ENCODE measurements at places on chromosomes 6 and 20.

DNA sequence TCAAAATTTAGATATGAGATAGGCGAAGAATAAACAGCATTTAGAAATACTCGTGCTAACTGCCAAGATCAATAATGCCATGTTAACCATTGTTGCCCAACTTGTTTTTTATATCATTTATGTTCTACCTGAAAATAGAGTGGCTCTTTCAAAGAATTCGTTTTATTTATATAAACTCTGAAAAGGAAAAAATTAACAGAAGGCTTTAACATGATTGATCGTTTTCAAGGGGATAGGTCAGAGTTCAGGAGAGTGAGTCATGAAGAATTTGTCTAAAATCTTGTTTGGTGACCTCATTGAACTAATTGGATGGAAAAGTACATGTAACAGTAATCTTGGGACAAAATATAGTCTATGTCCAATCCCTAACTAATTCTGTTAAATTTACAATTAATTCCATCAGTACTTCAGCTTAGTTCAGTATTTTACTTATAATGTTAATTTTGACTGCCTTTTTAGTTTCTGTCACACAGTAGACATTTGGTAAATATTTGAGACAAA is 11.1 kb upstream of the ELOVL2 start:
- DNase-seq = no peak

GRCh38 chr20:25324412-25324811 is 66.2 kb downstream of the ABHD12 start:
- no peak for DNase-seq

- no peak for DNase-seq
These were observed 19.8 kb downstream of the LAMA4 start for GRCh38 chr6:112234601-112235000.

DNA sequence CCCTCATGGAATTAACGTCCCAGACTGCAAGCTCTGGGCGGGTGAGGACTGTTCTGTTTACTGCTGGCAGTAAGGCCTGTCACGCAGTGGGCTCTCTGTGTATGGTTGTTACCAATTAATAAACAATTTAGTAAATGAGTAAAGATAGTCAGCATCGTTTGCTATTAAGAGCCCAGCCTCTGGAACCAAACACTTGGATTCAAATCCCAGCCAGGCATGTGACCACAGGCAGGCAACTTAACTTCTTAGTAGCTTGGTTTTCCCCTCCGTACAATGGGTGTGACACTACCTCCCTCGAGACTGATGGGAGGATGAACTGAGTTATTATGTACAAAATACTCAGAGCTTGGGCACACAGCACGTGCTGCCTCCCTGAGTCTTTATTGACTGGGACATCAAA is 137.7 kb upstream of the ARMC2 start:
- DNase-seq = no peak
